Epithelial cell of esophagus (primary cell): ENCODE measurements at places on chromosomes 7 and 10.

GRCh38 chr10:114544045-114544659 lies 113.9 kb downstream of the ABLIM1 start:
- peak; percentile 80 for DNase-seq

DNA sequence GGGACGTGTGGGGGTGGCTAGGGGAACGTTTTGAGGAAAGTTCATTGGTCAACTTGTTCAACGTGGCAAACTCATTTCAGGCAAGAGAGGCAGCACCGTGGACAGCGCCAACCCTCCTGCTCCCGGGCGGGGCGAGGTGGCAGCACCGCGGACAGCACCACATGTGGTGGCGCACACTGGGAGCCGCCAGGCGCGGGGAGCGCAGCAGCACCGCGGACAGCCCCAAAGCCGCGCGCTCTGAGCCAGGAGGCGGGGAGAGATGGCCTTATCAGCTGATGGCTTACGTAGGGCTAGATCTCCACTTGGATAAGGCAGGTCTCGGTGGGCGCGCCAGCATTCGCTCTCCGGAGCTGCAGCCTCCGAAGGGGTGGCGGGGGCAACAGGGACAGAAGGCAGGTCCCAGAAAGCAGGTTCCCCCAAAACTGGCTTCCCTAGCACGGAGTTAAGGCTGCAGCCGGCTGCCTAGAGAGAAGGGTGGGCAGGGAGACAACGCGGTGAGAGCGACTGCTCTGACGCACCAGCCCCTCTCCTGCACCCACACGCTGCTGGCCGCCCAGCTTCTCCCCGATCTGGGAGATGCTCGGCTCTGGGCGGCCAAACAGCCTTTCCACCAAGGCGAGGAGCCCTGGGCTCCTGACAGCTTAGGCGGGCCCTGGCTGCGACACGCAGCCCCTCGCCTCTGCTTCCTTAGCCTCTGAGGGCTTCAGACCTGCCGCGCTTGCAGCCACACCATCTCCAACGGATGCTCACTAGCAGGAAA lies at the start of gene HTR5A:
Gene HTR5A, plus strand, starts transcription at position 333 of the 760 bp plus-strand sequence. CDS start 576 bp downstream, outside the sequence.
- peak; percentile 87 for DNase-seq

DNA sequence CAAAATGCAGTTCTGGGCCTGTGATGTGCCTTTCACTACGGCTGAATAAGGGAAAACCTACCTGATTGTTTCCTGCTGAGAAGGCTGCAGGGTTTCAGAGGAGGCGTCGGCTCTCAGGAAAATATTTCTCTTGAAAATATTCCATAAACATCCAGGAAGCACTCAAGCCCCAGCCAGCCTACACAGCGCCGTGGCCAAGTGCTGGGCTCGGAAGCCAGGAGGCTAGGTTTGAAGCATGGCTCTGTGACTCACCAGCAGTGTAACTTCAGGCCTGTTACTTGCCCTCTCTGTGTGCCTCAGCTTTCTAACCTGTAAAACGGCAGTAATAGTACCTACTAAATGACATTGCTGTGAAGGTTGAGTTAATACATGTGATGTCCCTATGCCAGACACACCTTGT lies 399.1 kb downstream of the GATA3 start:
- DNase-seq: peak; percentile 66

GRCh38 chr10:43265799-43266721 lies 805 bp downstream of the RASGEF1A start:
- DNase-seq: peak; percentile 28

GRCh38 chr10:17737027-17737965 lies 14.7 kb upstream of the TMEM236 start:
- DNase-seq: peak; percentile 49
